H4 (cell line): ENCODE measurements at places on chromosomes 13 and 19. TPM values are rescaled to one million over a fixed set of nuclear protein-coding genes. Genes with fewer than 3 reads are reported as not detected.

Gene ZNF577
- total RNA-seq = 4.0 and 5.1 TPM in 2 replicates

Gene MYBPC2
- total RNA-seq = not detected in 2 replicates

Gene PCDH8
- total RNA-seq = not detected in 2 replicates

Gene NLRP4
- 4.7 and 7.9 TPM in 2 replicates for total RNA-seq

Gene ZNF726
- total RNA-seq = 8.9 and 9.3 TPM in 2 replicates

Gene WASF3
- 6.8 and 7.5 TPM in 2 replicates for total RNA-seq

Gene OR7C1
- not detected in 2 replicates for total RNA-seq

Gene CTU1
- 2.8 and 6.0 TPM in 2 replicates for total RNA-seq

Gene C3
- total RNA-seq = 4.7 and 9.1 TPM in 2 replicates

Gene LRRC25
- 0.06 and 0.35 TPM in 2 replicates for total RNA-seq

Gene PLIN5
- total RNA-seq = 0.25 TPM in 1 of 2 replicates, not detected in the other

Gene VAV1
- total RNA-seq = 0.06 TPM in 1 of 2 replicates, not detected in the other

Gene OVOL3
- total RNA-seq = not detected in 2 replicates
